Cardiac ventricle fibroblast (primary cell): ENCODE measurements at places on chromosomes 6 and 20. TPM values are rescaled to one million over a fixed set of nuclear protein-coding genes. Genes with fewer than 3 reads are reported as not detected.

The GTSF1L gene
- total RNA-seq = not detected in 2 replicates

The PSMB1 gene
- total RNA-seq = 183 and 192 TPM in 2 replicates

The MRPL14 gene
- 35.7 and 39.7 TPM in 2 replicates for total RNA-seq

The BPIFB2 gene
- total RNA-seq = not detected in 2 replicates

The CHRNA4 gene
- total RNA-seq = 0.05 TPM in 1 of 2 replicates, not detected in the other

The PTCRA gene
- not detected in 2 replicates for total RNA-seq

The HDGFL1 gene
- total RNA-seq = not detected in 2 replicates

The RFX6 gene
- not detected in 2 replicates for total RNA-seq

The MEI4 gene
- not detected in 2 replicates for total RNA-seq

The LAMA4 gene
- total RNA-seq = 638 and 750 TPM in 2 replicates

The DDO gene
- total RNA-seq = 0.39 and 0.44 TPM in 2 replicates

The HMGN3 gene
- total RNA-seq = 39.4 and 68.7 TPM in 2 replicates
